ENCODE measurements at places on chromosomes 16 and 17.

DNA sequence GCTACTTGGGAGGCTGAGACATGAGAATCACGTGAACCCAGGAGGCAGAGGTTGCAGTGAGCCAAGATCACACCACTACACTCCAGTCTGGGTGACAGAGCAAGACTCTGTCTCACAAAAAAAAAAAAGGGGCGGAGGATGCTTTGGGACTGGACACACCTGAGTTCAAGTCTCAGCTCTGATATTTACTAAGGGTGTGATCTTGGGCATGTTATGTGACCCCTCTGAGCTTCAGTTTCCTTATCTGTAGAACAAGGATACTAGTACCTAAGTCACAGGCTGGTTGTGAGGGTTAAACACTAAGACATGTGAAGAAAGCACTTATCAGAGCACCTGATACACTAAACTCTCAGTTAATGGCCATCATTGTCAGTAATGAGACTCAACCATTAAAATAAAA is 25.9 kb downstream of the HOXB1 start:
- DNase-seq: no peak

DNA sequence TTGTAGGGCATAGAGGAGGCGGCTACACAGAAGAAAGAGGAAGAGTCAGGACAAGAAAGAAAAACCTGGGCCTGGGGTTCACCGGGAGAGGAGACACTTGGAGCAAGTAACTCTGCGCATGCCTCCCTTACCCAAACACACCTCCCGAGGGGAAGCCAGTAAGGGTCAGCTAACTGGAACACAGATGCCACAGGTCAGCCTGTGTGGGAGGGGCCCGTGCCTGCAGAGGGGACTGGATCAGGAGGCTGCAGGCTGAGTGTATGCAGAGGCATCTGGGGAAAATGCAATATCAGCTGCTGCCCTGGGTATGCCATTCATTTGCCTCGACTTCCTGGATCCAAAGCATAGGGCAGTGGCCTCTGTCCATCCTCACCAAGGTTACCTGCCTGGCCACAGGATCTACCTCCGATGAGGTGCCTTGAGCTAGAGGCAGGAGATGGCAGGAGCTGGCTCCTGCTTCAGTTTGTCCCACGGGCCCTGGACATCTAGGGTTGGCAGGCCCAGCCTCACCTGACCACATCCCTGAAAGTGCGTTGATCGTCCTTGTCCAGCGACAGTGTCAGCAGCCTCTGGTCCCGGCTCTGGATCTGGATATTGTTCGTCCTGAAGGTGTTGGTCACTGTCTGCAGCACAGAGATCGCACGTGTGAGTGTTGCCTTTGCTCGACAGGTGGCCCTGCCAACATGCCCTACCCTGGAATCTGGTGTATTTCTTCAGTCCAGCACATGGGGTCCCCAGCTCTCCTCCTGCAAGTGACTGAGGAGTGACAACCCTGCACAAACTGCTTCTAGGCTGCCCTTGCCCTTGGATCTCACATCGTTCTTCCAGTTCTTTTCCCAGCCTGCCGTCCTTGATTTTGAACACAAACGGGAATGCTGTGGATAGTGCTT is 4.6 kb upstream of the MFSD6L start:
- no peak for DNase-seq

DNA sequence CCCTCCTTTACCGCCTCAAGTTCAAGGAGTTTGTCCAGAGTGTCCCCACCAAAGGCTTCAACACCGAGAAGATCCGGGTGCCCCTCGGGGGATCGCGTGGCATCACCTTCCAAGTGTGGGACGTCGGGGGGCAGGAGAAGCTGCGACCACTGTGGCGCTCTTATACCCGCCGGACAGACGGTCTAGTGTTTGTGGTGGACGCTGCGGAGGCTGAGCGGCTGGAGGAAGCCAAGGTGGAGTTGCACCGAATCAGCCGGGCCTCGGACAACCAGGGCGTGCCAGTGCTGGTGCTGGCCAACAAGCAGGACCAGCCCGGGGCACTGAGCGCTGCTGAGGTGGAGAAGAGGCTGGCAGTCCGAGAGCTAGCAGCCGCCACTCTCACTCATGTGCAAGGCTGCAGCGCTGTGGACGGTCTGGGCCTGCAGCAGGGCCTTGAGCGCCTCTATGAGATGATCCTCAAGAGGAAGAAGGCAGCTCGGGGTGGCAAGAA is 1.1 kb downstream of the ARL4D start:
- DNase-seq: no peak

GRCh38 chr16:47278306-47278970 is 134.7 kb upstream of the NETO2 start:
- DNase-seq: no peak

GRCh38 chr16:83137326-83137781 is 510.6 kb downstream of the CDH13 start:
- no peak for DNase-seq

Data from stimulated activated CD4-positive, alpha-beta T cell treated with anti-CD3 and anti-CD28 coated beads, TNF-alpha, amount 100 ng/mL, for 24 hours (primary cell).